Posterior cingulate gyrus (tissue), 11 donors: ENCODE measurements at places on chromosomes 2 and 18.

GRCh38 chr2:50335852-50336251 is 696.1 kb downstream of the NRXN1 start:
- no peak for DNase-seq

DNA sequence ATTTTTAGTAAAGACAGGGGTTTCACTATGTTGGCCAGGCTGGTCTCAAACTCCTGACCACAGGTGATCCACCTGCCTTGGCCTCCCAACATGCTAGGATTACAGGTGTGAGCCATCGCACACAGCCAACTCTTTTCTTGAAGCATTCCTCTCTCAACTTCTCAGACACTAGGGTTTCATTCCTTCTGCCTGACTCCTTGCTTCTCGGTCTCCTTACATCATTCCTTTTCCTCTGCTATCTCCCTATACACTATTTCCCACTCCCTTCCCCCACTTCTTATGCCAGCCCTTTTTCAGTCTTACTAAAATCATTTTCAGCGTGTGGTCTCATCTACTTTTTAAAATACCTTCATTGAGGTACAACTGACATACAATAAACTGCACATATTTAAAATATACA is 6.1 kb downstream of the SOS1 start:
- DNase-seq, result no peak

- DNase-seq, result peak; percentile 72
Observed at GRCh38 chr2:240965905-240966456, 32.4 kb upstream of the SNED1 start.

- no peak for DNase-seq
Observed at GRCh38 chr18:59940068-59940467, 40.3 kb downstream of the PMAIP1 start.

DNA sequence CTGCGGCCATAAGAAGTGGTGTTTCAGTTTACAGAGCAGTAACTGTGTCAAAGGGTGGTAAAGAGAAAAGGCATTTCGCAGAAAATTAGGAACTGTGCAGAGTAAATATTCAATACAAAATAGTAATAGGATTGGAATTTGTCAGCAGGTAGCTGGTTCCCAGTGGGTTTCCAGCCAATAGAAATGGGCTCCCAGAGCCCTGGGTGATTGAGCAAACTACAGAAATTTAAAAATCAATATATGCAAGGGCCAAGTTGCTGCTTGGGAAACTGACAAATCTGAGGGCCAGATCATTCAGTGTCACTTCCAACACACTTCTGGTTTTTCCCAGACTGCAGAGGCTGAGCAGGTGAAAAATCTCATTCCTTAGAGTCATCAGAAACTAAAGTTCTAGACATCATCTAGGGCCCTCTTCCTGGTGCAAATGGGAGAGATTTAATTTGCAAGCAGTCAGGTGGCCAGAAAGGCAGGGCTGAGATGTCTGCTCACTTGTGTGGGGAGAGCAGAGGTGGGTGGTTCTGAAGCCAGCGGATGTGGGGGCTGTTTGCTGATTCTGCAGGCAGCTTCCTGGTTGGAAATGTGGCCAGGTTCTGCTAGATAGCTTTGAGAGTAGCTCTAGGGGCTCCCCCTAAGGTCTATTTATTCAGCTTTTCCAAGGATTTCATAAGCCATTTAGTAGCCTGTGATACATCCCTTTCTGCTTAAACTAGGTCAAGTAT is 182.4 kb downstream of the NCK2 start:
- DNase-seq, result no peak

GRCh38 chr2:172177581-172177980 is 74.9 kb upstream of the DLX2 start:
- DNase-seq, result no peak

DNA sequence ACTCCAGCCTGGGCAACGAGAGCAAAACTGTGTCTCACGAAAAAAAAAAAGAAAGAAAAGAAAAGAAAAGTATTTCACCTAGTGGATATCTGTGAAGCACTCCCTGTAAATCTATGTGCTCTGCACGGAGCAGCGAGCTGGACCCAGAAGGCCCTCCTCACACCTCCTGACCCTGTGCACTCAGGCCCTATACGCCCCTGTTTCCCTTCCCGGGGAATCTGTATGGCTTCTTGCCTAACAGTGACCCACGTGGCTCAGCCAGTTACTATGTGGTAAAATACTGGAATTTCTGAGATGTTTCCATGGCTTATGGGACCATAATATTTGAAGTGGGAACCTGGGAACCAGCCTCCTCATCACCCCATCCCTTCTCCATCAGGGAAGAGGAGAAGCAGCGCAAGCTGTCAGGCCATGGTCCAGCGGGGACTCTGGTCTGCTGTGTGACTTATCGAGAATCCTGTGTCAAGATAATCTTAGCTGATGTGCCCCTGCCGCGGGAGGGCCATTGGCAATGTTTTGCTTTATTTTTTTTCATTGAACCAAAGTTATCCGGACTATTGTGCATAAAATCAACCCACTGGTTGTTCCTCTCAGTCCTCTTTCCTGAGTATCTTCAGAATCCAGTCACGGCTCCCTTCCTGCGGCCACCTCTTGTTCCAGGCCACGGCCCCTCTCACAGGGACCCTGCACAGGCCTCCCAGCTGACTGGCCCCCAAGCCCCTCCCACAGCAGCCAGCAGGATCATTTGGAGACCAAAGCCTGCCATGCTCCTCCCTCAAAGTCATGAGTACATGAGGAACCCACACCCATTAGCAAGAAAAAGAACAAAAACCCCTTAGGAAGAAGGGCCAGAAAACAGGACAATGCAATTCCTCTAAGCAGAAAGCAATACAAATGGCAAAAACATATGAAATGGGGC is 30.6 kb downstream of the SDC1 start:
- no peak for DNase-seq

- no peak for DNase-seq
Observed at GRCh38 chr2:178927173-178927572, 120.0 kb upstream of the TTN start.

- no peak for DNase-seq
Observed at GRCh38 chr2:218149848-218150440, 16.8 kb downstream of the CXCR1 start.

DNA sequence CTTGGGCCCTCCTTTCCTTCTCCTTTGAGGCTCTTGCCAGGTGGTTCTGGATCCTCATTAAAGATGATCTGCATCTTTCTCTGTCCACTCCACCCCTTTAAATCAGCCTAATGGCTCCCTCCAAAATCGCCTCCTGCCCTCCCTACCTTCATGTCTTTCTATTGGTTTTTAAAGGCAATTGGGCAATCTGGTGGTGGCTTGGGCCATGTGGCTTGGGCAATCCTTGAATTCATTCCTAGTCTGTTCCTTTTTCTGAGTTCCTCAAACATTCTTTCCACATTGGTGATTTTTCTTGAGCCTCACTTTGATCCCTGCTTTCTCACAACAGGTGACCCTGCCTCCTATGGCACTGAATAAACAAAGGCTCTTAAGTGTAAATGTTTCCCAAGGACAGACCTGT is 266.2 kb upstream of the REV1 start:
- no peak for DNase-seq

GRCh38 chr18:75216911-75217689 is 6.5 kb downstream of the TSHZ1 start:
- DNase-seq, result no peak

DNA sequence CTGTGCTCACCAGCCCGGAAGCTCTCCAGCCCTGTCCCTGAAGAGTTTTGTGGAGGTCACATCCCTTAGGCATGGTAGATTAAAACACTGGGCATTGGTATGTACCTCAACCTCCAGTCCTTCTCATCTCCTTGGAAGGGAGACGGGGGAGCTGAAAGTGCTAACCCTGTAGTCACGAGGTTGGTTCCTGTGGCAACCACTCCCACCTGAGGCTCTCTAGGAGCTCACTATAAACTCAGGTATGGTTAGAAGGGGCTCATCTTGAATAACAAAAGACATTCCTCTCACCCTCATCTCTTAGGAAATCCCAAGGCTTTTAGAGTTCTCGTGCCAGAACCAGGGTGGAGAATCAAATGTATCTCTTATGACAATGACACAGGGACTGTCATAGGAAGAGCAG is 43.0 kb upstream of the MGAT4A start:
- DNase-seq, result no peak

GRCh38 chr2:109284826-109285225 is 155.8 kb downstream of the SH3RF3 start:
- peak; percentile 84 for DNase-seq

DNA sequence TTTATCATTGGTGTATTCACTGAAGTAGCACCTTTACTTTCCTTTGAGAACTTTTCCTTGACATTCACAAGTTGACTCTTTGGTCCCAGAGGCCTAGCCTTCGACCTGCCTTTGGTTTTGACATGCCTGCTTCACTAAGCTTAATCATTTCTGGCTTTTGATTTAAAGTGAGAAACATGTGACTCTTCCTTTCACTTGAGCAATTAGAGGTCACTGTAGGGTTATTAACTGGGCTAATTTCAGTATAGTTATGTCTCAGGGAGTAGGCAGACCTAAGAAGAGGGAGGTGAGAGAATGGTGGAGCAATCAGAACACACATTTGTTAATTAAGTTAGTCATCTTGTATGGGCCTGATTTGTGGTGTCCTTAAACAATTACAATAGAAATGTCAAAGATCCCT is 1040.7 kb upstream of the SLC39A10 start:
- no peak for DNase-seq

DNA sequence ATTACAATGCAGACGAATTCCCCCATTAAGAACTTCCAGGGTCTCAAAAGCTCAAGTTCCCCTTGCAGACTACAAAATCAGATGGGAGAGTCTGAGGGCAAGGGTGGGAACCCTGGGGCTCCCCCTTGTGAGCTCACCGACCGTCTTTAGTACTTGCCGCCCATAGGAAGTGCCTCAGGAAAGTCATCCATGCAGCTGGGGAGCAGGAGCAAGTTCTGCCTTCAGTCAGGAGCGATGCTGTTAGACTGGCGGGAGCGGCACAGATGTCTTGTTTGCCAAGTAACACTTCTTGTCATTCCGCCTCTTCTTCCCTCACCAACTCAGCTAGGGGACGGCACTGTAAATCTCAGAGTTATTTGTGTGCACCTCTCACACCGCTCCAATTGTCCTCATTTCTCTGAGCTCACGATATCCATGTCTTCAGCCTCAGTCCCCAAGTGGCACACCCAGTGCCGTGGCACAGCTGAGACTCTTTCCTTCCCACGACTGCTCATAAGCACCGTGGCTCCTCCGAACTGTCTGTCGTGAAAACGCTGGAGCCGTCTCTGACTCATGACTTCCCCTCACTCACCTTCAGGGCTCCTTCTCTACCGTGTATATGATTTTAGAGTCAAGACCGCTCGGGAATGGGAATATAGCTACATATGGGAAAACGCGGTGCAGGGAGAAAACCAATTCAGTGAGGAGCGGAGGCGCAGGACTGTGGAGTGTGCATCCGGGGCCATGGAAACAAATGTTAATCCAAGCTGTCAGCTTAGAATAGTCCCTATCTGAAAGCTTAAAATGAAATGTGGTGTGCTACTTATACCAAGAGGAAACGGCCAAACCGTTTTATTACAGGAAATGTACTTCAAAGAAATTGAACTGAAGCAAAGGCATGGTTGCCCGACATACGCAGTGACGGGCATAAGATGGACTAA is 34.0 kb downstream of the UXS1 start:
- DNase-seq, result peak; percentile 83

DNA sequence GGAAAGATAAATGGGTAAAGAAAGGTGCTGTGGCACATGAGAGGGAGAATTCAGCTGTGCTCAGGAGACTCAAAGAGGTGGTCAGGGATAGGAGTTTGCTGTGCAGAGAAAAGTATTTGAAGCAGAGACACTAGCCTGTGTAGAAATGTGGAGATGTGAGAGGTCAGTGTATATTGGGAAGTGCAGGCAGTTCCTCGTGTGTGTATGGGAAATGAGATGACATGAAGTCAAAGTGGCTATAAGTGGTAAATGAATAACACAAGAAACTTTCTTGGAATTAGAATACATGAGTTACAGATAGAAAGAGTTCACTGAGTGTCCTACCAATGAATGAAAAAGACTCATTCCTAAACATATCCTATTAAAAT is 11.6 kb downstream of the MAP3K20 start:
- no peak for DNase-seq

DNA sequence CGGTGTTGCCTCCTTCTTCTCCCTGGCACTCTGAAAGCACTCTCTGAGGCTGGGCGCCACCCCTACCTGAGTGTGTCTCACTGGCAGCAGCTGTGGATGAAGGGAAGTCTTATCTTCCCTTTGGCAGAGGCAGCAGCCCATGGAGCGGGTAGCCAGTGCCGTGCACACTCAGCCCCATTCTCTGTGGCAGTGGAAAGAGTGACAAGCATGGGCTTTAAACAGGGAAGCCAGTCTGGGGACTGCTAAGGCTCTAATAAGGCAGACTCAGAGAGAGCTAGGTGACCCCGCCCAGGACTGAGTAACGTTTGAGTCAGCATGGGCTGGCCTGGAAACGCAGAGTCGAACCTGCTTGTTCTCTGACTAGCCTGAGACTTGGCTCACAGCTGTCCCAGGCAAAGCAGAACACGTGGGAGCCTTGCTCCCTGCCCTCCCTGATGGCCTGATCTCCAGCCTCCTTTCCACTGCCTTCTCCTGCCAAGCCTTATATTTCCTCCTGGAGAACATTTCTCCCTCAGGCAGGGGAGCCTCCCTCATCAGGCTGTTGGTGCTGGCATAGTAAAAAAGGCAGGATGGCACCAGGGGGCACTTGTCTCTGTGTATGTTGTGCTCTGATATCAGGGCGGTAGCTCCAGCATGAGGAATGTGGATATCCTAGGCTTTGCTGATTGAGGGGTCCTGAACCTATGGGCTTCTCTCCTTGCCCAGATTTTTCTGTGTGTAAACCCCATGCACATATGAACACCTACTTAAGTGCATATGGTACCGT is 93.9 kb upstream of the LGALSL start:
- no peak for DNase-seq

DNA sequence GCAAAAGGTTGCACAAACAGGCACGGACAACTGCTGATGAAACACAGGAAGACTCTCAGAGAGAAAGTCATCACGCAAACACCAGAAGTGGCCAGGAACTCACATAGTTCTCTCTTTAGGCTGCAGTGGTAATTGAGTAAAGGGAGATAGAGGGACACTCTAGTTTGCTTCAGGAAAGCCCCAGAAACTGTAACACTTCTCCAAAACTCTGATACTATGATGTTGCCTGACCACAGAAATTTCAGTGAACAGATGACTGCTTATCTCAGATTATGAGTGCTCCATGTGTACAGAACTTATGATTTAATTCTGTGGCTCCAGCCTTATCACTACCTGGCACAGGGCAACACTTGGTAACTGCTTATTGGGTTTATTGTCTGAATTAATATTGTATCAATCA is 311.5 kb upstream of the GYPC start:
- DNase-seq, result no peak

- DNase-seq, result no peak
Observed at GRCh38 chr2:226837787-226838603, 2.1 kb downstream of the RHBDD1 start.

DNA sequence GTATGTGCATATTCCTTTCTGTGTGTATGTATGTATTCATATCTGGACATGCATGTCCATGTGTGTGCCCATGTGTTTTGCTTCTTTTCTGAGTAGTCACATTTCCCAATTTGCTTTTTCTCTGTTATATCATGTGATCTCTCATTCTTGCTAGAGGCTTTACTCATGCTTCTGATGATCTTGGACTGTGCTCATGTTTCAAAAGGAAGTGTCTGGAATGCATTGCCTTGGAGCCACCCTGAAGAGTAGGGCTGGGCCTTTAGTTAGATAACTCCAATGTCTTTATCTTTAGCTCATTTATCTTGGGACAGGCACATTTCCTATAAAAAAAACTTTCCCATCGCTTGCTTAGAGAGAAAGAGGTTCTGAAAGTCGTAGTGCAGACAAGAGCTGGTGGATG is 859.2 kb downstream of the CNTNAP5 start:
- DNase-seq, result no peak
